ENCODE measurements at places on chromosomes 4 and X.

DNA sequence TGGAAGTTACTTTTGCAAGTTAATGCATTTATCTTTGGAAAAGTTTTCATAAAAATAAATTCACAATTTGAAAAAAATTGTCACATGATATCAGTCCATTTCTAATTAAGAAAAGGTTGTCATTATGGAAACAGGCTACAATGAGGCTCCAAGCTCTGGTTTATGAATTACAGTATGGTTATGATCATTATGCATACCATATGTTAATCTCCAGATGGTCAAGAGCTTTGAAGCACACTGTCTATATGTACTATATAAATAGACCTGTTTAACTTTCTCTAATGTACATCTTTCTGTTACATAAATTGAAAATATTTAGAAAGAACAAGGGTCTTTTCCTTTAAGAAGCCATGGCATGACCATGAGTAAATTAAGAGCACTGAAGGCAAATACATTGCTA lies 2338.8 kb downstream of the PCDH7 start:
- no peak for DNase-seq

DNA sequence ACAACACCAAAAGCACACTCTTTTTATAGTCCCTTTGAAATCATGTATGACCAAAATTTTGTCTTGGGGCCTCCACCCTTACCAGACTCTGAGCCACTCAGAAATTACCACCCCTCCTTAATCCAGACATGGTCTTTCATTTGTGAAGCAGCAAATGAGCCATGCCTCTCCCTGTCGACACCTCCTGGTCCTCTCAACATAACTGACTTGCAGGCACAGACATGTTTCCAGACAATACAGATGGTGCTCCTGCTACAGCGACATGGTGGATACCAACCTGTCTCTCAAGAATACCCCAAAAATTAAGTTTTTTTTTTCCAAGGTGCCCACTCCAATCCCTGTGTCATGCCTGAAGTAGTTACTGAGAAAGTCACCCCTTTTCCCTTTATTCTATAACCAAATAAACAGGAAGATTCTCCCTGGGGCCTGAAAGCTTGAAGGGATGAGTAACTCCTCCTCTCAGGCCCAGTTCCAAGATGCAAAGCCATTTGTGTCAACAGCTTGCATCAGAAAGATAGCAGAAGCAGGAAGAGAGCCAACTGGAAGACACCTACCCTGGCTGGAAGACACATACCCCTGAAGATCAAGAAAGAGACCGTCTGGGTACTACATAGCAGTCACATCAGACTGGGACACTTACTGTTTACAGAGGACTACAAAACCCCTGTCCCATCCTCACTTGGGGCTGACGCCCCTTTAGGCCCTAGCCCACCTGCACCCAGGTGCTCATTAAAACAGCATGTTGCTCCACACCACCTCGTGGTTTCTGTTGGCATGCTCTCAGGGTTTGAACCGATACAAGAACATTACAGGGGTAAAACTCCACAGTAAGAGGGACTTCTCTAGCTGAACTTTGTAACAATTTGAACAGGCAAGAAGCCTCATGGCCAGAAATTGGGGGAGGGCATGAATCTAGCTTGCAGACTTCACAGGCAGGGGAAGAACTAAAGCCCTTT lies 5.5 kb upstream of the UGT2B17 start:
- DNase-seq = no peak

DNA sequence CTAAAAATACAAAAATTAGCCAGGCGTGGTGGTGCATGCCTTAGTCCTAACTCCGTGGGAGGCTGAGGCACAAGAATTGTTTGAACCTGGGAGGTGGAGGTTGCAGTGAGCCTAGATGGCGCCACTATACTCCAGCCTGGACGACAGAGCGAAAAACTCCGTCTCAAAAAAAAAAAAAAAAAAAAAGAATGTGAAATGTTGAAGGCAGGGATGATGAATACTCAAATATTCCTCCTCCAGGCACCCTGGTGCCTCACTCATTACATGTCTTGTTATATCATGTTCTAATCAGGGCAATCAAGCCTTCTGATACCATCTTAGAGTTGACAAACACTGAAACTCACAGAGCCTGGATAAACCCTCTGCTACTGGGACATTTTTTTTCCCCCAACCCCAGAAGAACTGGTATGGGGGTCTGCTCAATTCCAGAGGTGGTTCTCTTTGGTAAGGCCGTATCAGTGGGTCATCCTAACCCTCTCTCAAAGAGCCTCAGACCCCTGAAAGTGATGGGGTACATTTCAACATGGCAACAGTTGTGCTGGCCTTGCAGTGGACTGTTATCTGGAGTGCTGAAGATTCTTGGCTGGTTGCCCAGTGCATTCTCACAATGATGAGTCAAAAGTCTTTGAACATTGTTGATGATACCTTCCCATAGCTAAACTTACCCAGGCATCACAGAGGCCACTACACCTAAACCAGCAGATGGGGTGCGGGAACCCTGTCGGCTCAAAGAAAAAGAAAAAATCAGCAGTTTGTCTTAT lies 2.4 kb upstream of the SH3KBP1 start:
- peak; percentile 38 for DNase-seq

DNA sequence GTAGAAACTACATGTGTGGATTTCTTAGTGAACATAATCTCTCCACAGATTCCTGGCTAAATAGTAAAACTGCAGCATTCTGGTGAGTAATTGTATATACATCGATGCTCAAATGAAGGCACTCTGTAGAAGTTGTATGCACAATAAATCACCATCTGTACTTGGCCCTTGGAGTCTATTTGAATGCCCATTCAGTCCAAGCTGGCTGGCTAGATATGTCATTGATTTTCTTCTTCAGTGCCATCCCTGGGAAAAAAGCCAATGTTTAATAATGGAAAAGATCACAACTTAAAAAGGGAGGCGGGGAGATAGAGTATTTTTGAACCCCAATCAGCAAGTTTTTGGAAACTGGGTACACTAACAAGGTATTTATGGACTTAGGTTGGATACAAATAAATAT lies 381.0 kb upstream of the TEX13C start:
- DNase-seq = no peak

- no peak for DNase-seq
Measured at GRCh38 chr4:76072760-76073159, 1.7 kb upstream of the ART3 start.

GRCh38 chrX:24219320-24219719 lies 69.8 kb downstream of the ZFX start:
- no peak for DNase-seq

DNA sequence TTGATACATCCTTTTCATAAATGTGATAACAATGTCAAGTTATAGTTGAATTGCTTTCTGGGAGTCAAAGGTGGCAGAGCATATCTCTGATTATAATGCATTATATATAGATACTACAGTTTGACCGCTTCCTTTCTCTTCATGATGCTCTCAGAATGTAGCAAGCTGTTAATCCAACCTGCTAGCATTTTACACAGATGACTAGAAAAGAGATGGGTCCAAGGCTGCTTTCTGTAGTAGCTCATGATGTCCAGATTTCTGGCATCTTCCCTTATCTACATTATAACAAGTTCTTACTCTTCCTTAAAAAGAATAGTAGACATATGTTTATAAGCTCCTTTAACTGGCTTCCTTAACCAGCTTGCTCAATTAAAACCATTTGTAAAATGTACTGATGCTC lies 192.0 kb downstream of the NWD2 start:
- no peak for DNase-seq

DNA sequence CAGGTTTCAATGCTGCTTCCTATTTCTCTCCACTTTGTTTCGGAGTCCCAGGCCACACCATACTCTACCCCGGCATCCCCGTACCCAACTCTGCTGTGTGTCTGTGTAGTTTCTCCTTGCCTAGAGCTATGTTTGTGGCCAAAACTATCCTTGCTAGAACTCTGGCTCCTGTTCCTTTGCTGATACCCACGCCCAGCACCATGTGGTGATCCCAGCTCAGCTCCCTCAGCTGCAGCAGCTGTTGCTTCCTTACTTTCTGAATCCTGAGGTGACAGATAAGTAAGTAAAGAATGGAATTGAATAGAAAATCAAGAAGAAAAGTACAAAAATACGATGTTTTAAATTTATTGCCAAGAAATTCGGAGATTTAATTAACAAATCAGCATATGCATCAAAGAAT lies 55.8 kb downstream of the CASP3 start:
- DNase-seq = no peak

DNA sequence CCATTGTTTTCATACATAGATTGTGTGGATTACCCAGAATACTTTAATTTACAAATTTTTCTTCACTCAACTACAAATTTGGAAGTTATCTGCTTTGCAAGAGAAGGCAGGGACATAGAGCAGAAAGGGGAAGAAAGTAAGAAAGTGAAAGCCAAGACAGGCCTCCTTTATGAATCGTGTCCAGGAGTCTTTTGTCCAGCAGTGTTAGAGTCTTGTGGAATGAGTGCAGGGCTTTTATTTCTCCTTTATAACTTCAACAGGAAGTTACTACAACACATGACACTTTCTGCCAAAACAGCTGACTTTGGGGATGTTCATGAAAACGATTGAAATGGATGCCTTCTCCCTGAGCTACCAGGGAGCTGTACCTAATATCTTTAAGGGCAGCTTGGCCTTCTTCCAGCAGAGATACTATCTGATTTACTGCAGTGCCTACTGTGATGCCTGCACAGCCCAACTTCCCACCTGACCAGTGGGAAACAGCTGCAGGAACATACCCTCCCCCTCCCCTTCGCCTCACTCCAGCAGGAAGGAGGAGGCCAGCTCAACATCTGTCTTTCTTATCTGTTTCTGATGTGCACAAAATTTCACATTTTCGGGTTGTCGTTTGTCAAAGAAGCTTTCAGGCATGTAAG lies 557.7 kb upstream of the SLIT2 start:
- DNase-seq = no peak

- no peak for DNase-seq
Measured at GRCh38 chr4:8515316-8516060, 64.7 kb upstream of the GPR78 start.

GRCh38 chr4:23279377-23279986 lies 586.7 kb downstream of the GBA3 start:
- no peak for DNase-seq

- no peak for DNase-seq
Measured at GRCh38 chr4:78560296-78560963, 8.9 kb downstream of the ANXA3 start.

- no peak for DNase-seq
Measured at GRCh38 chrX:3699821-3700381, 13.5 kb downstream of the PRKX start.

All from effector CD4-positive, alpha-beta T cell (primary cell).